ENCODE measurements at places on chromosomes 11 and 22.

GRCh38 chr11:12075822-12076821, 34.3 kb upstream of the MICAL2 start:
- DNase-seq: peak; percentile 28

- DNase-seq: no peak
Observed at GRCh38 chr11:10400856-10401255, 54.2 kb upstream of the AMPD3 start.

DNA sequence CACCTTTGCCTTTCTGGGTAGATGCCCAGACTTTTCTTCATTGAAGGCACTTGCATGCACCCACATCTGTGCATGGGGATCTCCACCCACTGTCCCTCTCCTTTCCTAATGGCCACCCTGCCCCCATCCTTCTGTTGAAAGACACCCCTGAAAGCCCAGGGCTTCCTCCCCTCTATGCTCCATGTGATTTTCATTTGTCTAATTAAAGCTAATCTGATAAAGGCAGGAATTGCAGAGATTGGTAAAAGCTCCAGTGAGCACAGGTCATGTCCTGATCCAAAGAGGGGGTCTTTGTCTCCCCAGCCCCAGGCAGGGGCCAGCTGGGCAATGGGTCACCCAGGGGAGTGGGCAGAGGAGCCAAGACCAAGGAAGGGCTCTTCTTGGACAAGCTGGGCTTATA, 107.6 kb upstream of the CD82 start:
- DNase-seq: no peak

DNA sequence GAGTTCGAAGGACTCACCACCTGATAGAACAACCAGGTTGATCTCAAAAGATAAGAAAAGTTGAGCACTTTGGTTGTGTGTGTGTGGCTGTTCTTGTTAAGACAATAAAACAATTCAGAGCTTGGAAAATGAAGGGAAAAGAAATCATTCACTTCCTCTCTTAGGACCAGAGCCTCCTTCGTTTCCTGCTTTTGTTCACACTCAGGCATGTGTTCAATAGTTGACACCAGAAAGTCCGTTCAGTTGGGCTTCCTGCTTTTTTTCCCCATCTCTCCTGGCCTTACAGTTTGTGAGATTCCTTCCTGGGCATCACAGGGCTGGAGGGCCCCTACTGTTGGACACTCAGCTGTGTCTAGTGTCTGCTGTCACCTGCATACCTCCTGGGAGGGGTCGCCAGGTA, 48.0 kb downstream of the TSPAN18 start:
- no peak for DNase-seq

DNA sequence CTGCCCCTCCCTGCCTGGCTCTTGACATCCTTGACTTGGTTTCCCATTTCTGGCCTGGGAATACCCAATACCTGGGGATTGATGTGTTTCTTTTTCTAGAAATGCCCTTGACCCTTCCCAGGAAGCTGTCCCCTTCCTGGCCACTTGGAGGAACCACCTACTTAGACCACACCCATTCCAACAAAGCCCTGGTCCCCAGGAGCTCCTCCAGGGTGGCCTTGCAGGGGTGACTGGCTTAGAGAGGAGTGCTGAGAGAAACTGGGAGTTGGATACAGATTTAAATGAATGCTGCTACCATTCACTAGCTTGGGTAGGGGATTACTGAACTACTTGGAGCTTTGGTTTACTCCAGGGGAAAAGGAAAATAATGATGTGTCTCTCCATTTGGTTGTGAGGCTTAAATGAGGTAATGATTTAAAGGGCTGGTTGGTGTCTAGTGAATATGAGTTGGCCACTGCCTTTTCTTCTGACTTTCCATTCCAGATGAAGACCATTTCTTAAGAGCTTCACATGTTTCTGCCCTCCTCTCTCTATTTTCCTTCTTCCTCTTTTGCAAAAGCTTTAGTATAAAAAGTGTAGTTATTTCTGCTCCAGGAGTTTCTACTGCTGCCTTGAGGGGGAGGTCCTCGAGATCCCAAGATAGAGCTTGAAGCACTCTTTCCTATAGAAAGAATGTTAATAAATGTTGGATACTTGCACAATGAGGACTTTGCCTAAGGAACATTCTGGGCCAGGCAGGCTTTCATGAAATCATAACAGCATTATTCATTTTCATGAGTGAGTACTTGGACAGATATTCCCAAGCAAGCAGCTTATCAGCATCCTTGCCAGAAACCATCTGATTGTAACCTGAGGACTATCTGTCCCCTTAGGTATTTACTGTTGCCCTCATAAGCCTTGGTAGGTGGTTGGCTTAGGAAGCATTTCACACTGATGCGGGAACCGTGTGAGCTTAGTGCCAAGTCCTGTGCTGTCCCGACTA, 22.4 kb downstream of the PANX1 start:
- DNase-seq: no peak

DNA sequence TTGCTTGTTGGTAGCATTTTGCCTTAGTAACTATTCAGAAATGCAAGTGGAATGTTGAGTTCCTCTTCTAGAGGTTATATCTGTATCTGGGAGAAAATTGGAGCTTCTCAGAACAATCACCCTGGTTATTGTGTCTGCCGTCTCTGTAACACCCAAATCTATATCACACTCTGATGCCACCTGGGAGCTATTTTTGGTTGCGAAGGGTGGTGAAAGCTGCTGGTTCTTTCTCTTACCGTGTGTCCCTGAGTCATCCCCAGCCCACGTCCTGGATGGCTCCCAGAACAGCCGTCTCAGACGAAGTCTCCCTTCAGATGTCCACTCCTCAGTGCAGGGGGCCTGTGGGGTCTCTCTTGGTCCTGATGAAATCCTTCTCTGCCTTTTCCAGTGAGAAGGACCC, 83.5 kb downstream of the C22orf31 start:
- DNase-seq: no peak

- no peak for DNase-seq
Observed at GRCh38 chr11:63845303-63845702, 6.4 kb downstream of the MARK2 start.

DNA sequence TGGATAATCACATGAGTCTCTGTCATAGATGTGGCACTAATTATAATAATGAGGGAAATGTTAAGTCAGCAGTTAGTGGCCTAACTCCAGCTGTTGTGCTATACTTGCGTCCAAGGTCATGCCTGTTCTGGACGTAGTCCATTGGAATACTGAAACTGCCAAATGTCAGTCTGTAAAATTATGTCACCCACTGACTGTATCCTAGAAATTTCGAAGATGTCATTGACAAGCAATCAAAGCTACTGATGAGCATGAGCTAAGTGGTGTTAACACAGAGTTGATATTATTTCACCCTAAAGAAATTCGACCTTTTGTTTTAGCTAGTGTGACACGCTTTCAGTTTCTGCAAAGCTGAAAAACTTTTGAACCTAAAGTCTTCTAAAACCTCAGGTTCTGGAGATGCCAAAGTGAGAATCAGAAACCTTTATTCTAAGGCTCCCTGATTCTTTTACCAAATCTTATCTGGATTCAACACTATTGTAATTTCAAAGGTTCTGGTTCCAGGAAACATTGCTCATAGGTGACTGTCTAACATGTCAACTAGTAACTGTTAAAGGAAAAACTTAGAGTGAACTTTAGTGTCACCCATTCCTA, 14.9 kb upstream of the ME3 start:
- no peak for DNase-seq

- peak; percentile 65 for DNase-seq
Observed at GRCh38 chr11:76380159-76380976, 564 bp downstream of the THAP12 start.

Data from NCI-H146 (cell line).